Heart left ventricle (tissue), 16 donors: ENCODE measurements at places on chromosomes 7 and 10. TPM values are rescaled to one million over a fixed set of nuclear protein-coding genes. Genes with fewer than 3 reads are reported as not detected.

GRCh38 chr10:16950656-16951601 lies 133.7 kb upstream of the RSU1 start:
- DNase-seq, result no peak

The ZNF487 gene
- total RNA-seq, result 5.1 TPM

The GPRIN2 gene
- not detected for total RNA-seq

DNA sequence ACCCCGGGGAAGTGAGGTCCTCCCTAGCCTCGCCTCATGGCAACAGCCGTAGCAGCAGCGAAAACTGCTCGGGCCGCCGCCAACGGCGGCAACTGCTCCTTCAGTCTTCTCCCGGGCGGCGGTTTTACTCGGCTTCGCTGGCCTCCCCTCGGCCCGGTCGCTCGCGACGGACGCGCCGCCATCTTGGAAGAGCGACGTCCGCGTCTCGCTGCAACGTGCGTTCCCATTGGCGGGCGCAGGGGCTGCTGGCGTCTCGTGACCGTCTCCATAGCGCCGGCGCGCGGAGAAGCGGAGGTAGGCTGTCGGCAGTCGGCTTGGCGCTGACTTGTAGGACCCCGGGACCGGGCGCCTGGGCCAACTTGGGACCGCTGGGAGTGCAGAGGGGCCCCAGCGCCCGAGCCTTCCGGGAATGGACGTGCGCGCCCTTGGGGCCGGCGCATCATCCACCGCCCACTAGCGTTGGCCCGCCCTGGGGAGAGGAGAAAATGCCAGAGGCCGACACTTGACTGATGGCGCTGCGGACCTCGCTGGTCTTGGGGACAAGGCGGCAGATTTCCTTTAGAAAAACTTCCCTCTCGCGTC lies at the start of gene SNX13:
TSS of gene SNX13 (minus strand) at position 193 of the 582 bp plus-strand sequence. CDS start 199 bp downstream, outside the sequence.
- peak; percentile 93 for DNase-seq
